Tongue (tissue), 3 donors: ENCODE measurements at places on chromosomes 7 and 10. TPM values are rescaled to one million over a fixed set of nuclear protein-coding genes. Genes with fewer than 3 reads are reported as not detected.

GRCh38 chr7:69516238-69516820, 81.9 kb upstream of the AUTS2 start:
- no peak for DNase-seq

The PTPN20 gene
- 3.0 TPM for total RNA-seq

The GRID1 gene
- total RNA-seq, result 1.4 TPM

The GARIN1A gene
- total RNA-seq, result 0.10 TPM

The MNX1 gene
- total RNA-seq, result not detected

DNA sequence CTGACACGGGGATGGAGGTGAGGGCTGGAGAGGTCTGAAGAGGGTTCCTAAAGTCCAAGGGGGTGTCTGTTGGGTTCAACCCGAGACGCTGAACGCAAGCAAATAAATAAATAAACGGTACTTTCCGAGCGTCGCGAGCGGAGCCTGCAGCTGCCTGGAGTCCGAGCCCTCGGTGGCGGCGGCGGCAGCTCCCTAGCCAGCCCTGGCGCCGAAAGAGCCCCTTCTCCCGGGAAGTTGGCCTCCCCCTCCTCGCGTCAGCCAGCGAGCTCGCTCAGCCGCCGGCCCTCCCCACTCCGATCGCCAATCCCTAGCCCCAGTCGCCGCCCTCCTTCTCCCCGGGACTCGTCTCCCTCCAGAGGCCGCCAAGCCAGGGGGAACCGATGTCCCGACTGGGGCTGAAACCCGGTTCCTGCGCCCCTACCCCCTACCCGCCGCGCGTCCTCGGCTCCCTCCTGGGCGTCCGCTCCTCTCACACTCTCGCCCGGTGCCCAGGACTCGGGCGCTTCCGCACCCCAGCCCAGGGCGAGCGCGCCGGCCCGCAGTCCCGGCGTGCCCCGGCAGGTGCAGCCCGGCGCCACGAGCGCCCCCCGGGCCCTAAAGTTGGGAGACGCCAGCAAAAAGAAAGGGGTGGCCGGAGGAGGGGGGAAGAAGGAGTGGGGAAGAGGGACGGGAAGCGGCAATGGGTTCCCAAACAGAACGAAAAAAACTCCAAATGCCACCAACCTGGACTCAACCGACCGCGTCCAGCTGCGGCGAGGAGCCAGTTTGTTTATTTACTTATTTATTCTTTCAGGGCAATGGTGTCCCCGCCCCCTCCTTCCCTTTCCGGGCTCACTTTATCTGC, at the start of gene GFRA1:
TSS of gene GFRA1 (minus strand) at position 767 of the 844 bp plus-strand sequence. CDS start 1,177 bp downstream, outside the sequence.
- DNase-seq, result peak; percentile 61

GRCh38 chr10:64134676-64135075, 613.5 kb downstream of the REEP3 start:
- no peak for DNase-seq

GRCh38 chr7:55432506-55432905, 67.4 kb downstream of the LANCL2 start:
- DNase-seq, result no peak

DNA sequence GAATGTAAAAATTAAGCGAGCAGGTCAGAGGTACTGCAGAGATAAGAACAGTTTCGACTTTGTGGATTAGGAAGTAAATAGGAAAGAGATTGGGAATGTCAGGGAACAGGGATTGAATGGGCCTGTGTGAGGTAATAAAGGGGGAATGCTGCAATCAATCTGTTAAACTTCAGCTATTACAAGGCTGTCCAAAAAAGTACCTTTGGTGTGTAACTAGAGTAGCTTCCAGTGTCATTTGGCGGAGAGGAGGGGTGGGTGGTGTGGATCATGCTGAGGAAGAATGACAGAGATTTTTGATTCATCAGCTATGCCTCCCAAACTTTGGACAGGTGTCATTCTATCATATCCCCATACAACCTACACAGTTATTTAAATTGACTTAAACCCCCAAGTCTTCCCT, 128.2 kb upstream of the RHEB start:
- DNase-seq, result no peak

DNA sequence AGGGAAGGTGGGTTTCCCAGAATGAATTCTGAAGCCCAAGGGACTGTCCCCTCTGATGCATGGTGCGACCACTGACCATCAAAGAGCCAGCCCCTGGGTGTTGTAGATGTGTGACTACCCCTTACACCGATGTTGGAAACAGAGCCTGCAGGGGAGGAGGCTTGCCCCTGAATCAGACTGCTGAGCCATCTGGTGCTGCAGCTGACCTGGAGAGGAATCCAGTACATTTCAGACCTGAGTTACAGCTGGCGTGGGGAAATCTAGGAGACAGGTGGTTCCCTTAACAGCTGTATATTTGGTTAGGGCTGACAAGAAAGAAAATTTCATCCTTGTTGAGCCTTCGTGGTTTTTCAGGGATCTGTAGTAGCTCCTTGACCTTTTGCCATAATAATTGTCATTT, 195.5 kb downstream of the CELF2 start:
- peak; percentile 79 for DNase-seq

The CCDC146 gene
- 16.9 TPM for total RNA-seq

The PAPOLB gene
- total RNA-seq, result 0.10 TPM

The SLC26A4 gene
- total RNA-seq, result 1.1 TPM

The GIMAP6 gene
- 20.9 TPM for total RNA-seq

- peak; percentile 84 for DNase-seq
These were observed 6.4 kb upstream of the PRTFDC1 start for GRCh38 chr10:24958721-24959381.

- DNase-seq, result no peak
These were observed 75.4 kb downstream of the ADARB2 start for GRCh38 chr10:1661859-1662437.

- no peak for DNase-seq
These were observed 104.9 kb downstream of the ADK start for GRCh38 chr10:74255888-74256357.

DNA sequence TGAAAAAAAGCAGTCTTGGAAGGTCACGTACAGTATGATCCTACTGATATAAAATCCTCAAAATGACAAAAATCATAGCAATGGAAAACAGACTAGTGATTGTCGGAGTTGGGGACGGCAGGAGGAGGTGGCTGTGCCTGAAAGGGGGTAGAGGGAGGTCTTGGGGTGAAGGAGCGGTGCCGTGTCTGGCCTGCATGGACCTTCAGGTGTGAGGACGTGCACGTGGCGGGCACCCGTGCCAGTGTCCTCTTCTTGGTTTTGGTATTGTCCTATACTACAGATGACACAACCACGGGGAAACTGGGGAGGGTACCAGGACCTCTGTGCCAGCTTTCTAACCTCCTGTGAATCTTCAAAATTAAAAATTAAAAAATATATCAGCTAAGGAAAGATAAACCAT, 73.0 kb downstream of the COBL start:
- DNase-seq, result no peak
